WERI-Rb-1 (cell line): ENCODE measurements at places on chromosomes 4 and X.
A peak's percentile ranks its signal among the peaks of the same experiment; 100 is the strongest.

GRCh38 chr4:55110131-55110530 is 15.3 kb downstream of the KDR start:
- no peak for DNase-seq

GRCh38 chrX:42714981-42715700 is 62.8 kb downstream of the PPP1R2C start:
- peak; percentile 9 for DNase-seq

- DNase-seq: no peak
Measured at GRCh38 chr4:109072595-109072994, 229.9 kb downstream of the COL25A1 start.

DNA sequence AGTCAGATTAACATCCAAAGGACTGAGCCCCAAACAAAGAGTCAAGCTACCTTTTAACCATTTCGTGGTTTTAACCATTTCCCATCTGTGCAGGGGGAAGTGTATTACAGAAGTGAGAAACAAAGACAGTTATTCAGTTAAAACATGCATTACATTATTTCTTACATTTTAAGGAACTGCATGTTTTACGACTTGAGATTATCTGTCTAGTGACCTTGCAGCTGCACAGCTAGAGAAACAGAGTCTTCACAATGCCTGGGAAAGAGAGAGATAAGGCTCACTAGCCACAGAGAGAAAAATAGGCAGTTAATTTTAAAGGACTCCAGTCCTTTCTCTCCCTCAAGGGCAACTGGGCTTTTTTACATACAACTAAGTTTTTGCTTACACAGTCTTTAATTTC is 48.7 kb upstream of the KLHL4 start:
- no peak for DNase-seq

GRCh38 chrX:66022632-66023384 is 17.1 kb downstream of the VSIG4 start:
- DNase-seq: no peak

- no peak for DNase-seq
Measured at GRCh38 chr4:77605210-77605902, at the start of gene CXCL13. Gene CXCL13 (plus strand): TSS chr4:77605820. CDS start chr4:77605866, 46 bp downstream.
